ENCODE measurements at places on chromosomes 5 and 9.

DNA sequence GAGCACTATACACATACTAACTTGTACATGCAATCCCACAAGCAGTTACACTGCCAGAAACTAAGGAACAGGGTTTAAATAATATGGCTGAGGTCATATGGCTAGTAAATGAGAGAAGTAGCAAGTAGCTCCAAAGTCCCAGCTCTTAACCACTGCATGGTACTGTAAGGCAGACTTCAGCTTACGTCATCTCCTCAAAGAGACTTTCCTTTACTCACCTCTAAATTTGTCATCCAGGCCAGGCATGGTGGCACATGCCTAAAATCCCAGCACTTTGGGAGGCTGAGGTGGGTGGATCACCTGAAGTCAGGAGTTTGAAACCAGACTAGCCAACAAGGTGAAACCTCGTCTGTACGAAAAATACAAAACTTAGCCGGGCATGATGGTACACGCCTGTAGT, 20.4 kb upstream of the SELENOP start:
- DNase-seq = no peak

DNA sequence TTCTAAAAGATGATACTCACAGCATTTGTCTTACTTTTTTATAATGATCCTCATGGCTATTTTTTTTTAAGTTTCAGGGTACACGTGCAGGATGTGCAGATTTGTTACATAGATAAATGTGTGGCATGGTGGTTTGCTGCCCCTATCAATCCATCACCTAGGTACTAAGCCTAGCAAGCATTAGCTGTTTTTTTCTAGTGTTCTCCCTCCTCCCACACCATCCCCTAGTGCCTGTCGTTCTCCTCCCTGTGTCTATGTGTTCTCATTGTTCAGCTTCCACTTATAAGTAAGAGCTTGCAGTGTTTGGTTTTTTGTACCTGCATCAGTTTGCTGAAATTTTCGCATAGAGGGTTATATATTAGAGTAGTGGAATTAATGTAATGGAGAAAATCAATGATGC, 189.1 kb upstream of the CDH12 start:
- no peak for DNase-seq

GRCh38 chr9:129919841-129920240, 84.6 kb downstream of the USP20 start:
- DNase-seq = no peak

DNA sequence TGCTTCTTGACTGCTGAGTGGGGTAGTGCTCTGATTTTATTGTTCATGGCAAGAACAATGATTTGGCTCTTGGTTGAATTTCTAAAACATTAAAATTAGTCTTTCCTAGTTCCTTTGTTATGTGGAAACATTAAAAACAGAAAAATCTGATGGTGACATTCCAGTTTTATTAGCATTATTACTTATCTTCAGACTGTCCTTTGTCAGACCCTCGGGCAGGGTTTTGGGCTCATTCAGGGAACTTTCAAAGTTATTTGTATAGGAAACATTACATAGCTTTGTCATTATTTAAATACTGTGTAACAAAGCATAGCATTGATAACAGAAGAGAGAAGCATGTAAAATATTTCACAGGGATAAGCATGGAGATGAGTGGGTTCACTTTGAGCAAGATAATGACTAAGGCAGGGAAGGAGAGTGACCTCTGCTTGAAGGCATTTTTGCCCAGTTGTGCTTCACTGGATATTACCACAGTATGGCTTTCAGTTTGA, 119.9 kb downstream of the KDM4C start:
- no peak for DNase-seq

Measured in breast epithelium (tissue), 4 donors.